Activated gamma-delta T cell treated with Interleukin-2 at 50 U/mL for 16 hours (primary cell): ENCODE measurements at places on chromosomes 16 and 17.

DNA sequence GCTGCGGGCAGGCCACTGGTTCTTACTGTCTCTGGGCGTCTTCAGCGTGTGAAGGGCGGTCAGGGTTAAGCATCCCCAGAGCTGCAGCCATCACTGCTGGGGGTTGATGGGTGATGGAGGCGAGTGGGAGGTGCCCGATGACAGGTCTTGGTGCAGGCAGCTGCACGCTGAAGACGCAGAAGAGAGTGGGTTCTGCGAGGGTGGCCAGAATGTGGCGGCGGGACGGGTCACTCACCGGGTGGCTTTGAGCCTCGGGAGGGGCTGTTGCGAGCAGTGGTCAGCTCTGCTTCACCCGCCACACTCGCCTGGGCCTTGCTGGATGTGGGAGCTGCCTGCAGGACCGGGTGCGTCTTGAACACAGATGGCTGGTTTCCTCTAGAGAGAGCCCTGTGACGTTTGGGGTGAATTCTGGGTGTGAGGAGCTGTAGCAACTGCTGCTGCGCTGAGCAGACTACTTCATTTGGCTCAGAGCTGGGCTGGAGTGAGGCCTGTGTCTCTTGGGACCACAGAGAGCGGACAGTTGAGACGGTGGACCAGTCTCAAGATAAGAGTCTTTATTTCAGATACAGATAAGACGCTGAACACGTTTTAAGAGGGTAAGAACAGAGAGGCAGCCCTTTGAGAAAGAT is 44.6 kb upstream of the ZNF750 start:
- DNase-seq = no peak

GRCh38 chr17:50344731-50345365 is 1.1 kb upstream of the XYLT2 start:
- DNase-seq = no peak

- DNase-seq = no peak
Observed at GRCh38 chr16:17166095-17166494, 304.7 kb downstream of the XYLT1 start.

DNA sequence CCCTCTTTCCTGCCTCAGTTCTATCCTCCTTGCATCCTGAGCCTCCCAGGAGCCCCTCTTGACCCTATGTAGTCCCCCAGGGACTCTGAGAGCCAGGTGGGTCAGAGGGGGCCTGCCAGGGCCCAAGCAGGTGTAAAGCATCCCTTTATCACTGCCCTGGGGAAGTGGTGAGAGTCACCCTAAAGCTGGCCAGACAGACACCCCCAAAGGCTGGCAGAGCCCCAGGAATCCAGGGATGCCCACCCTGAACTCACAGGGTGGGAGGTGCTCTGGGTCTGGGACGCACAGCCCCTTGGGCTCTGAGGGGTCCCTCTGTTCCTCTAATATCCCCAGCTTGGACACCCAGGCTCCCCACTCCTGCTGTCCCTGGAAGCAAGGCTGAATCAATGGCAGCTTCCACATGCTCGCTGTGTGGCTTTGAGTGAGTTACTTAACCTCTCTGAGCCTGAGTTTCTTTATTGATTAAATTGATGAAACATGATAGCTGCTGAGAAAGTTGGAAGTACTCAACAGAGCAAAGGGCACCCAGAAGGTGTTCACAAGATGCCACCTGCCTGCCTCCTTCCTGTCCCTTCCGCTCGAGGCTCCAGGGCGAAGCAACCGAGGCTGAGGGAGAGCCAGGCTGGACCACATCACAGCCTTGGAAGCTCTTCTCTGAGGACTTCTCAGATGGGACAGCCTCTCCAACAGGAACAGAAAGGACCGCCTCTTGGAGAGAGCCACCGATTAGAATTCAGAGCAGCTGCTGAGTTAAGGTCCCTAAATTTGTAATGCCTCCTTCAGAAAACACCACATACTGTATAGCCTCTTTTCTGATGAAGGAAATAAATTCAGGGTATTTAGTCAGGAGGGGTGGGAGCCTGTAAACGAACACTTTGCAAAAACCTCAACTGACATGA is 67.1 kb upstream of the DOC2B start:
- no peak for DNase-seq

GRCh38 chr16:3066440-3066748 is 954 bp downstream of the IL32 start:
- peak; percentile 3 for DNase-seq

DNA sequence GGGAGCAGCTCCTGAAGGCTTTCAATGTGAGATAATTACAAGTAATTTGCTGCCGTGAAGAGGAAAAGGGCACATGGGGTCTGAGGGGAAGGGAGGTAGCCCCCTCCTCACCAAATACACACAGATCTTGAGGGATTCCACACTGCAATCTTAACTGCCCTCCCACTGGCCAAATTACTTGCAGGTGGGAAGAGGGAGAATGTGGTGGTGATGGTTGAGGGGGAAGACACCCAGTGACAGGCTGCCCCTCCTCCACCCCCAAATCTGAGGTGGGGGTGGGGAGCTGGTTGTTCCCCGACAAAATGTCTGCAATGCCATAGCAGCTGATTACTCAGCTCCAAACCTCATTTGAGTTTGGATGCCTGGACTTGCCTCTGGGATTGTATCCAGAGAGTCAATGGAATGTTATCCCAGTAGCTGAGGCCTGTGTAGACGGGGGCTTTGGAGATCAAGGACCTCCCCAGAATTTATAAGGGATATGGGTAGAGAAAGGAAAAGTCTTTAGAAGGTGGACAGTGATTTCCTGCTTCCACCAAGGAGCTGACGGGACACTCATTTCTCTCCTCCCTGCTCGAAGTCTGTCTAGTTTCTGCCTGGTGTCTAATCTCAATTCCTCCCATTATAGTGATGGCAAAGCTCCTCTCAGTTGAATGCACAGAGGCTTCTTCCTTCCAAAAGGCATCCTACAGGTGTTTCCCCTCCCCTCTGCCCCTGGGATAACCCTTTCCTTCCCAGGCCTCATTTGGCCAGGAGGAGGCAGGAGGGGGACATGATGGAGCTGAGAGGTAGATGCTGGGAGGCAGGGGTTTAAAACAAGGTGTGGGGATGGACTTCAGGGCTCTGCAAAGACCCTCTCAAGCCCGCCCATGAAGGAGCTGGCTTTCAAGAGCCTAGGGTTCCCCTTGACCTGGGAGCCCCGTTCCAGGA is 8.7 kb downstream of the DLX4 start:
- no peak for DNase-seq

- DNase-seq = no peak
Observed at GRCh38 chr16:77171745-77172635, 19.0 kb upstream of the MON1B start.

DNA sequence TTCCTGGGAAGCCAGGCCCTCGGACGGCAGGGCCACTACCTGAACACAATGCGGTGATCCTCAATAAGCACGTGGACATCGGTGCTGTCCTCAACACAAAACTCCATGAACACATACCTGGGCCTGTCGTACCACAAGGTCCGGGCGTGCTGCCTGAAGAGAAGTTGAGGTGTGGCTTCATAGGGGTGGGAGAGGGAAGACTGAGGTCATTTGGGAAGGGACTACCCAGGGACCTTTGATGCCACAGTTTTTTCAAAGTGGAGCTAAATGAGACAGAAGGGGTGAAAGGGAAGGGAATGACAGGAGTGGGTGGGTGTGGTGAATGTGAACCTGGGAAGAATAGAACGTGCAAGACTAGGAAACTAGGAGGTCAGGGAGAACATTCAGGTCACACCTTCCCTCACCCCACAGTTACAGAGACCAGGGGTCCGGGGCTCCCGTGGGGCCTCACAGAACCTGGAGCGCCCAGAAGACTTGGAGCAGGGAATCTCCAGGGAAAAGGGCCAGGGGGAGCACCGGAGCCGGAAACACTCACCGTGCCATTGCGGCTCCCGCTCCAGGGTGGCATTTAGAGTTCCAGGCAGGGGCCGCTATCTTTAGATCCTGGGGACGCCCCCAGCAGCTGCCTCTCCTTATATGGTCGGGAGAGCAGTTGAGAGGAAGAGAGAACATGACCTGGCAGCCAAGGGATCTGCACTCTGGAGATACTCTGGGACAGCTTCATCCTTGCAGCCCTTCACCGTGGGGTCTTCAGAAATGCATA is at the start of gene PTGES3L:
Gene PTGES3L, minus strand, starts transcription at position 570 of the 763 bp plus-strand sequence. Its CDS starts 27 bp downstream, at position 543.
- DNase-seq = no peak

DNA sequence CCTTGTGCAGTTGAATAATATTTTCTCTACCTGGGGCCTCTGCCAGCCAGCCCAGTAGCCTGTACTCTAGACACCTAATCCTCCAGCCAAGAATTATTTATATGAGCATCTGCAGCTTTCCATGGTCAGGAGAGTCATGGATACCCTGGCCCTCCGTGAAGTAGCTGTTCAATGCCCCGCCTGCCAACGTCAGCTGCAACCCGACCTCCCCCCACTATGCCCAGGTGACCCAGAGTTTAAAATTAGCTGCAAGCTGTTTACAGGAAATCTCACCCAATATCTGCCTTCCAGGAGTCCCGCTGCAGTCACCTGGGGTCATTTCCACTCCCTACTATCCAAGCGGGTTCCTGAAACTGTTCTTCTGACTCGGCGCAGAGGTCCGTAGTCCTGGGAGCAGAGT is 12.3 kb downstream of the SDR42E2 start:
- no peak for DNase-seq

DNA sequence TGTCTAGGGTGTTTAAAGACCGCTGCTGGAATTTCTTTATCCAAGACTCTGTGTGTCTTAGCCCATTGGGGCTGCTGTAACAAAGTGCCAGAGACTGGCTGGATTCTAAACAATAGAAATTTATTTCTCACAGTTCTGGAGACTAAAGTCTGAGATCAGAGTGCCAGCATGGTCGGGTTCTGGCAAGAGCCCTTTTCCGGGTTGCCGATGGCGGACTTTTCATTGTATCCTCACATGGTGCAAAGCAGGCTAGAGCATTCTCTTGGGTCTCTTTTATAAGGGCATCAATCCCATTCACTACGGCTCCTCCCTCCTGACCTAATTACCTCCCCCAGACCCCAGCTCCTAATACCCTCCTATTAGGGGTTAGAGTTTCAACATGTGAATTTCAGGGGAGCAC is 9.5 kb downstream of the NLRC5 start:
- no peak for DNase-seq

GRCh38 chr16:3677994-3678393 is 23.5 kb downstream of the DNASE1 start:
- DNase-seq = no peak

GRCh38 chr17:31541559-31541958 is 150.1 kb downstream of the RAB11FIP4 start:
- no peak for DNase-seq

GRCh38 chr16:8278031-8278580 is 312.2 kb downstream of the TMEM114 start:
- no peak for DNase-seq

- no peak for DNase-seq
Observed at GRCh38 chr16:24986512-24987303, 28.5 kb downstream of the ARHGAP17 start.

DNA sequence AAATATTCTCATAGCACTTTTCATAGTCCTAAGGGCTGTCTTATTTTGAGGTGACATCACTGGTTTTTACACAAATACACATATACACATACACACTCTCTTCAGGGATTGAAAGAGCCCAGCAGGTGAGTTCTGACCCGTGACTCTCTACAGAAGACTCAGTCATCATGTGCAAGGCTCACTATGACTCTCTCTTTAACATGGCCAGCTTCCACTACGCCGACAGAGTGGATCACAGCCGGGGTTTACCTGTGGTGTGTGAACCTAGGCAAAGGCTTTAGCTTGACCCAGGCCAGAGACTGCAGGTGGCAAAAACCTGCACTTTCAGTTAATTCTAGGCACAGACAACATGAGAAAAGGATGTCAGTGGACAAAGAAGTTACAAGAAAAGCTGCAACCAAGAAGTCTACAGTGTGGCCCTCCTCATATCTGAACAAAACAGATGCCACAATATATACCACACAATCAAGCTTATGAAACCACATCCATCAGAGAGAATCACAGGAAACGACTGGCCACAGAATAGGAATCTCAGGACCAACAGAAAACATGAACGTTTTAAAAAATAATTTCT is 56.5 kb downstream of the CYTH1 start:
- DNase-seq = no peak

DNA sequence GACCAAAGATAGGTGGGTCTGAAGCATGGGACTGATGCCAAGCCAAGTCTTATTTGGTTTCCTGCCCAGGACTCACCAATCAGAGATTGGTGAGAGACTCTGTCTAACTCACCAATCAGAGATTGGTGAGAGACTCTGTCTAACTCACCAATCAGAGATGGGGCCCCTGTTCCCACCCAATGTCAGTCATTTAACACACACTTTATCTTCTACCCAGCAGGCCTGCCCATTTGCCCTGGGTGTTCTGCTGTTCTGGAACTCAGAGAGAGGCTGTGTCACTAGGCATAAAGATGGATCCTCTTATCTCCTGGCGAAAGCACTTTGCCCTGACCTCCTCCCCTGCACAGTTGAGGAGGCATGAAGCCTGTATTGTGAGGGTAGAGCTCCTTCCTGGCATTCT is 5.4 kb upstream of the RHOT1 start:
- DNase-seq = no peak

GRCh38 chr16:67279296-67280089 is at the start of gene PLEKHG4:
Gene PLEKHG4 (plus strand): TSS chr16:67279532. CDS start chr16:67280045, 513 bp downstream.
- DNase-seq = peak; percentile 74

- peak; percentile 55 for DNase-seq
Observed at GRCh38 chr17:5587438-5588032, 3.2 kb upstream of the NLRP1 start.

DNA sequence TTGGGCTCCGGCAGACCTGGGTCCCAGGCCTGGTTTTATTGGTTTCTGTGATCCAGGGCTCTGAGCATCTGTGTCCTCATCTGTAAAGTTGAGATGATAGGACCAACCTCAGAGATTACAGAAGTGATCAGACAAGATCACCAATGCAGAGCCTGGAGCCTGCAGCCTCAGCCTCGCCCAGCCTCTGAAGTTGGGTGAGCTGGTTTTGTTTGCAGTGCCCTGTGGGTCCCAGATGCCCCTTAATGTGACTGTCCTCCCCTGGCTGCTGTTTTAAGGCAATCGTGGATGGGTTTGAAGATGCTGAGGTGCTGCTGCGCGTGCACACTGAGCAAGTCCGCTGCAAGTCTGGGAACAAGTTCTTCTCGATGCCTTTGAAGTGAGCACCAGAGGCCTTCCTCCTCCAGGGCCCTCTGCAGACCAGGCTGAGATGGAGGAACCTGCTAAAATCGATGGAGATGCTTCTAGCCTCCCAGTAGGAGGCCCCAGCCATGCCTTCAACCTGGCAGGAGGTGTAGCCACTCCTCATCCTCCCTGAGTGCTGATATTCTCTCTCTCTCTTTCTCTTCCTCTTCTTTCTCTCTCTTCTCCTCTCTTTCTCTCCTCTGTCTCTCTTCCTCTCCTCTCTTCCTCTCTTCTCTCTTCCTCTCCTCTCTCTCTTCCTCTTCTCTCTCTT is 5.6 kb upstream of the MMP15 start:
- no peak for DNase-seq
